ENCODE measurements at places on chromosomes 13 and 19.

- peak; percentile 72 for DNase-seq
These were observed 2889.6 kb upstream of the PCDH20 start for GRCh38 chr13:64305246-64305645.

- no peak for DNase-seq
These were observed 478.6 kb downstream of the EFNB2 start for GRCh38 chr13:106056851-106057250.

DNA sequence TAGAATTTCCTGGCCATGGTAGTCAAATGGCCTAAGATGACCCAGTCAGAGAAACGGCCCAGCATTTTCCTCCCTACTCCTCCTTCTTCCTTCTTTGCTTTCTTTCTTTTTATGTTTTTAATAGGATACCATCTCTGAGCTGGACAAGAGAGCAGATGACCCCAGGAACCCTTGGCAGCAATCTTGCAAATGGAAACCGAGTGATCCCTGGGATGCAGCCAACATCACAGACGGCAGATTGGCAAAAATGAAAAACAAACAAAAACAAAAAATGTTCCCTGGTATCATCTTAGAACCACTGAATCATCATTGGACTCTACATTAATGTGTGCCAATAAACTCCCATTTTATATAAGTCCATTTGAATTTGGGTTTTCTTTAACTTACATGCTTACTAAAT is 424.4 kb downstream of the FGF14 start:
- no peak for DNase-seq

GRCh38 chr13:75769141-75769905 is 133.2 kb downstream of the LMO7 start:
- DNase-seq: no peak

Data from fibroblast of pulmonary artery (primary cell).